ENCODE measurements at places on chromosomes 3 and 15.

DNA sequence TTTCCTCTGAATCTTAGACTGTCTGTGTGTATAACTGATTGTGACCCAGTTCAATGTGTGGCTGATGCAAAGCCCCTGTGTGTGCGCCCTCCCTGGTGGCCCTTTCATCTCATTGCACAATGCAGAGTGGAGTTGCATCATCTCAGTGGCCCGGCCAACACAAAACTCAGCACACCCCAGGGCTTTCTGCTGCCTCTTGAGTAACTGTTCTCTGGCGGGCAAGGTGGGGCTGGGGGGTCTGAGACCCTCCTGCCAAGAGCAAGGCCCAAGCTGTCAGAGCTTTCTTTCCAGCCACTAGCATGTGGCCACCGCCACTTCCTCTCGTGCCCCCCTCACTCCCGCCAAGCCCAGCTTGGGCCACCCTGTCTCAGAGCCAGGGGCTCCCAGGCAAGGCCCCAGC lies 80.7 kb upstream of the ALDH1L1 start:
- peak; percentile 26 for DNase-seq

- peak; percentile 36 for DNase-seq
Measured at GRCh38 chr3:45507820-45508317, 86.7 kb upstream of the LIMD1 start.

DNA sequence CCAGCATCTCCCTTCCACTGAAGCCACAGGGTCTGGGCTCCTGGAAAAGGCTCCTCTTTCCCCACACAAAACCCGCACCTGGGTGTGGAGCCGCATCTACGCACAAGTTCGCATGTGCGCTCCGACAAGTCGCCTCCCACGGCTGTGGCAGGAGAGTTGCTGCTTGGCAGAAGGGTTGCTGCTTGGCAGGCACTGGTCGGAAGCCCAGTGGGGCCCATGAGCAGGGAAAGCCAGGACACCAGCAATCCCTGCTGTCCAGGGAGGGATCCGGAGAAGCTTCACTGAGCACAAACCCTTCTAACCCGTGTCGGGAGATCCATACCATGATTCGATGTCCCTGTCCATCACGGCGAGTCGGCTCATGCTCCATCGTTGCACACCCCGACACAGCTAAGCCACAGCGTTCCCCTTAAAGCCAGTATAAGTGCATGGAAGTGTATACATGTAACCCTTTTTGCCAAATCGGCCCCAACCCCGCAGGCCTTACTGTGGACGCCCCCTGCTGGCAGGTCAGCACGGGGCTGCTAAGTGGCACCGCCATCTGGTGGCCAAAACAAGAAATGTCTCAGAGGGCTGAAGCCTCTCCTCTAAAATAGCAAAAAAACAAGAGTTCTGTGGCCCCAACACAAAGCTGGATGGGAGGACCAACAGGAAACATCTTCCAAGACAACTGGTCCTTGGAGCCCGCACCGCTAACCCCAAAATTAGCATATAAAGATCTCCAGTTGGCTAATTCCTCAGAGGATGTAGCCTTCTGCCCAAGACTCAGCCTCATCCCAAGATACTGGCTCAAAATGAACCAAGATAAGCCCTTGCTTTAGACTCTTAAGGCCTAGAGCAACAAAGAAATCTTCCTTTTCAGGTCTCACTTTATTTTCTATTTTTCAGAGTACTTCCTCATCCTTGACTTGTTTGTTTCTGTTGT lies 8.3 kb downstream of the ANKRD63 start:
- peak; percentile 53 for DNase-seq

DNA sequence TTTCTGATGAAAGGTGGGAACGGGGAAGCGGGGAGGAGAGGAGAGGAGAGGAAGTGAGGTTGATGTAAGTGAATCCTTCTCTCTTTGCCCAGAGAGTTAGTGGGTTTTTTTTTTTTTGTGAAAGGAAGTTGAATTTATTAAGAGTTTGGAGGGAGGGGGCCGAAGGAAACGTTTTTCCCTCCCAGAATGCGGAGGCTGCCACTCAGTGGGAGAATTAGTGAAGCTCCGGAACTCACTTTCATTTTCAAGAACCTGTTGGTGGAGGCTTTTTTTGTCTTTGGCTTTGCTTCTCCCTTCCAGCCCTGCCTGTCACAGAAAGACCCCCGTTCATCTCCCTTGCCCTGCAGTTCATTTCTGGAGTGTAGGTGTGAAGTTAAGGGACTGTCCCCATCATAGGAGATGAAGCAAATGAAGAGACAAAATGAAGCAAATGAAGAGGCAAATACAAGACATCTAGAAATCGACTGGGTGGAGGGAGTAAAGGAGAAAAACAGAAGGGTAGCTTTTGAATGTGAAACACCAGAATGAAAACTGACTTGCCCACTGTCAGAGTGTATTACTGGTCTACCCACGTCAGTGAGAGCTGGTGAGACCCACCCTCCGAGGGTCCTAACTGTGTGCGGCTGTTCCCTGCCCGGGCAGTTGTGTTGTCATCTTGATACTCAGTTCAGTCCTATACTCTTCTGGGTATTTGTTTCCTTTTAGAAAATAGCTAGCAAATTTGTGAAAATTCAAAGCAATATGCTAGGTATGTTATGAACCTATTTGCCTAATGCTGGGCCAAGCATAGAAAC lies 91.5 kb downstream of the ITPR1 start:
- peak; percentile 53 for DNase-seq

GRCh38 chr3:168086541-168087260 lies 9.0 kb downstream of the GOLIM4 start:
- no peak for DNase-seq

DNA sequence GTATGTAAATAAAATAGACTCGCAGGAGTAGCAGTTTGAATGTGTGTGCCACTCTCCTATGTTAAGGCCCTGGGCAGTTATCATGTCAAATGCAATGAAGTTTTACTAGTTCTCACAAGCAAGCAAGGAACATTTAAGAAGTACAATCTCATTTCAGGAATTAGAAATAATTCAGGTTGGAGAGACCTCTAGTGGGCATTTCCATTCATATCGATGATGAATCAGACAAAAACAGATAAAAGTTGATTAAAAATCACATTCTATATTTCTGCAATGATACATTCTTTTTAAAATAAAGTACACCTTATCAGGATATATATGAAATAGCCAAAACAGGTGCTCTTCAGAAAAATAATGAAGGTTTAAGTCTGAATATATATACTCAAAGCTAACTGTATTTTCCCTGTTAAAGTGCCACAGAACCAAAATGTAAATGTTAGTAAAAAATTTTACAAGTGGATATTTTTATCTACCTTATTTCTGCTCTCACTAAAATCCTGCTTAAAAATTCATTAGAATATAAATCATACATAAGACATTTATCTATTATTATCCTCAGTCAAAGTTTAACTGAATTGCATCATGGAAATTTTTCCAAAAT lies 492.4 kb upstream of the FRG2C start:
- peak; percentile 52 for DNase-seq

- DNase-seq = no peak
Measured at GRCh38 chr3:69735893-69736292, 3.4 kb upstream of the MITF start.

DNA sequence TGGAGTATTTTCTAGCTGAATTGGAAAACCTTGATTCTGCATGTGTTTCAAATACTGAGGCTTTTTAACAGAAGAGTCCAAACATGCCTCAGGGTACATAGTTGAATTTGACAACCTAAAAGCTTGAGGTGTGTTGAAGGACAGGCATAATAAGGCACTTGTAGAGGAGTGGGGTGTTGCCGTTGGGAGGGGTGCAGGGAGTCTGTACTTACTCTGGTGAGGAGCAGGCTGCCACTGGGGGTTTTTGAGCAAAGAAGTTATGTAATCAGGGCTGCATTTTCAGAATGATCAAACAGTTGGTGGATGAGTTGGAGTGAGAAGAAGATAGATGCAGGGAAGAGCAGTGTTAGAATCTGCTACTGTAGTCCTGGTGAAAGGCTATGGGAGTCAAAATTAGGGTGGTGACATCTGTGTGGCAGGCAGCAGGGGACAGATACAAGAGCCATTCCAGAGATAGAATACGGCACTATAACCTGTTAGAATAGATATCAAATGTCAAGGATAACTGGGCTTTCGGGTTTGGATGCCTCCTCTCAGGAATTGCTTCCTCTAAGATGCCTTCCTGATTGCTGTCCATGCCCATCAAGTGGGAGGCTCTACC lies 161.6 kb downstream of the GHSR start:
- no peak for DNase-seq

DNA sequence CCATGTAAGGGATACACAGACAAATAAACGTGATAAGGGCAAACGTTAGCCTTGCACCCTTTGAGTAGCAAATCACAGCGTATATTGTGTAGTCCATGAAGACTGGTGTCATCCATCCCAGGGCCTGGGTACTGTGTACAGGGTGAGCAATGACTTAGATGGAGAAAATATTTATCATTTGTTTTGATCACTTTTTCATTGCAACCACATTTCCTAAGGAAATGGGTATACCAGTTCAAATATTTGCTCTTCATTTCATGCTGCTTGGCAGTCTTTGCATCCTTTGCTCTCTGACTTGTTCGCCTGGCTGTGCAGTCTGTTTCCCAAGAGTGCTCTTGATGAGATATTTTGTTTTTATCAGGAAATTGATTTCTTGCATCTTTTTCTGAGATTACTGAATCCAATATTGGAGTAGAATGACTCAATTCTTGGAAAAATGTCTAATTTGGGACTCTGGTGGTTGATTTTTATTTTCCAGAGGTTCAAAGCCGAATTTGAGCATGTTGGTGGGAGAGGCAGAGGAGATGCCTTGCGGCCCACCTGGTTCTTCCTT lies 424.6 kb upstream of the SEMA6D start:
- no peak for DNase-seq

DNA sequence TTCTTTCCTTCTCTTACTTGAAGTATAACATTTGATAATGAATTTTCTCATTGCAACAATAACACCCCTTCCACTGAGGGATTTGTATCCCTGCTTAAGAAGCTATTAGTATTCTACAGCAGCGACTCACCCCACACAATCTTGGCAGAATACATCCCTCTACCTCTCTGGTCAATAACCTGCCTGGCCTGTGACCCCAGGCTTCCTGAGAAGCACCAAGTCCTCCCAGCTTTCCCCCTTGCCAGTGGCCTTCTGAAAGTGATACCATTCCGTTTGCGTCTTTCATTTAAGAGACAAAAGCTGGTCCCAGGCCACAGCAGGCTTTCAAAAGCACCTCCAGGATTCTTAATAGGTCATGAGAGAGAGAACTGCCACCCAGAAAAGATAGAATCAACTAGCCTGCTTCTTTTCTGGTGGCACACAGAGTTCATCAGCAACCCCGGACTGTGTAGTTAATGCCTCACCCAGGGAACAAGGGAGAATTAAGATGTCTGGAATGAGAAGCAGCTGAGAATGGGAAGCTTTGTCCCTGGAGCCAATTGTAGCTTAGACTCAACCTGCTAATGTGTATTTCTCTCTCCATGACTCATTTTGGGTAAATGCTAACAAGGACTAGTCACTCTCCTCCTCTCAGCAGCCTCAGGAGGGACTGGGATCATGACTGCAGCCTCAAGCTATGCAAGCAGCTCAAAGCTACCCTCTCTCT lies 101.0 kb upstream of the CPNE4 start:
- DNase-seq = no peak

- no peak for DNase-seq
Measured at GRCh38 chr3:124496061-124496460, 234.2 kb upstream of the UMPS start.

DNA sequence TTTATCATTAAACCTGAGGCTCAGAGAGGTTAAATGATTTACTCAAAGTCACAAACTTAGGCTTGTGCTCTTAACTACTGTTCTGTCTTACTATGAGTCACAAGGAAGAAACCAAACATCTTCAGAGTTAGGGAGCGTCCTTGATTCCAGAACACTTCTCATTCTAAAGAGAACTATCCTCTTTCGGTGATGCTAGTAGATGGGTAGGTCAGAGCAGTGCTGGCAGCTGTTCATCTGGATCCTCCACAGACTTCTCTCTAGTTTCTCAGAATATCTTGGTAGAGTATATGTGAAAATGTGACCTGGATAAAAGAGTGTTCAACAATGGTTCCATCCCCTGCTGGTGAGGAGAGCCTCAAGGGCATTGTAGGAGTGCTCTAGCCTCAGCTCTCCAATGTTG lies 3.3 kb downstream of the ARL6IP5 start:
- DNase-seq = no peak

GRCh38 chr15:78855746-78856145 lies 16.9 kb upstream of the MORF4L1 start:
- DNase-seq = no peak

DNA sequence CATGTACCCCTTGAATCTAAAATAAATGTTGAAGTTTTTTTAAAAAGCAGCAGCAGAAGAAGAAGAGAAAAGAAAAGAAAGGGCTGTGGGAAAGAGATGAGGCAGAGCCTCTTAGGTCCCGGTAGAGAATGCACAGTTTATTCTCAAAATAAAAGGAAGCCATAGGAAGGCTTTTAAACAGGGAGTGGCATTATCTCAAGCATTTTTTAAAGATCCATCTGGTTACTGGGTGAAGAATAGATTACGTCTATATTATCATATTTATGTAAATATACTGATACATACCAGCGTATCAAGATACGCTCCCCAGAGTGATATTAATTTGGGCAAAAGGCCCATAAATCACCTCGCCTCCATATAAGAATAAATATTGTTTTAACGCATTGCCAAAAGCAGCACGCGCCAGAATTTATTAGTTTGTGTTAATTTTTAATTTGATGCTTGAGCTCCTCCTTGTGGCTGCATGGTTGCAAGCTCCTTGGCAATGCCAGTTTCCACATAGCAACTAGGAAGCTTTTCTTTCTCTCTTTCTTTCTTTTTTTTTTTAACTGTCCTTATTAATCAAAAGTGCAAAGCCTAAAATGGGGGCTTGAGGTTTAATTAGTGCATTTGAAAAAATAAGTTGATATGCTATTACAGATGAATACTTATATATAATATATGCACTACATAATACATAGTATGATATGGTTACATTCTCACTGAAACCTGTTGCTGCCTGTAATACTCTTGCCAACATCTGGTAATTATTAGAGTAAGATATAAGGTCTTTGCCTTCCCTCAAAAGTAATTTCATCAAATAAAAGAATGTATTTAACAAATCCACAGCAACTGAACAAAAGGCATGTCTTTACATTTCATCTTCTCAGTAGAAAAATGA lies 242.8 kb upstream of the UBE2E2 start:
- DNase-seq = peak; percentile 66

DNA sequence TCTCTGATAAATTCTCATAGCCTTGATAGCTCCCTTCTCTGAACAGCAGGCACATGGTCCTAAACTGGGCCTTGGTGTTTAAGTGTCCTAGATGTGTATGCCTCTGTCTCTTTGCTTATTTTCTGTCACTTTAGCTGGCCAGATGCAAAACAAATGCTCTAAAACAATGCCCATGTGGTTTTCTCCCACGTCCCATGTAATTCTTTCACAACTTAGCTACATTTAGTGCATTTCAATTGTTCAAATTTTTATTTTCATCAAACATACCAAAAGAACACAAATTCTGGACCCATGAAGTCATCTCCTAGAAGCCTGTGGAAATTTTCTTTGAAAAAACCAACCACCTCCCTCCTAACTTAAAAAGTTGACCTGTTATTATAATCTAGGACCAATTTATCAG lies 491.3 kb upstream of the AGTR1 start:
- DNase-seq = no peak

DNA sequence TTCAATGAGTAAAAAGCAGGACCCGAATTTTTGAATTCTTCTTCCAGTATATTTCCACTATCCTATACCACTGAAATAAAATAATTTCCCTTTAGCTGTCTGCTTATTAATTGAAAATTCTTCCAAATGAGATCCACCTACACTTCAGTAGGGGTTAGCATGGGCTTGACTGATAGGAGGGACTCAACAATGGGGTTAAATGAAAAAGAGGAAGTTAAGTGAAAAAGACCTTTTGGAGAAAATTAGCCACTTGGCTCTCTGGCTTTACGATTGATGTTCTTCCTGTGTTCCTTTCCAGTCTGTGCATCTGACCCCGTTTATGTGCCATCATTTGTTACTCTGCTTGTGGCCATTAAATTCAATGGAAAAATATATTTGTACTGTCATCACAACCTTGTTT lies 54.0 kb upstream of the GCNT3 start:
- DNase-seq = peak; percentile 38
